NCI-H1105 treated with DMSO at 0.1 percent for 48 hours (cell line): ENCODE measurements at places on chromosomes 16 and 17.

DNA sequence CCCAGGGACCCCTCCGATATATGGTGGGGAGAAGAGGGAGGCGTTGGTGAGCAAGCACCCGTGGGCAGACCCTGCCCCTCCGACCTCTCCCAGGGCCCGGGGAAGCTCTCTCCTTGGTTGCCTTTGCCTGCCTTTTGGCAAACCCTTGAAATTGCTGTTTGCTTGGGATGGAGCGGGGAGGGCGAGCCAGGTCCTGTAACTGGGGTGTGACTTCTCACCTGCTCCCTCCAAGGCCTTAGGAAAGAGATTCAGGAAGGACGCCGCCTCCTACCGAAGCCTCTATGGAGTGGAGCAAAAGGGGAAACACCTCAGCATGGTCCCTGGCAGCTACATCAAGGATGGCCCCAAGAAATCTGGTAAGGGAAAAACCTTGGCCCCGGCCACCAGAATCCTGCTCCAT, 4.6 kb downstream of the C16orf78 start:
- no peak for DNase-seq

DNA sequence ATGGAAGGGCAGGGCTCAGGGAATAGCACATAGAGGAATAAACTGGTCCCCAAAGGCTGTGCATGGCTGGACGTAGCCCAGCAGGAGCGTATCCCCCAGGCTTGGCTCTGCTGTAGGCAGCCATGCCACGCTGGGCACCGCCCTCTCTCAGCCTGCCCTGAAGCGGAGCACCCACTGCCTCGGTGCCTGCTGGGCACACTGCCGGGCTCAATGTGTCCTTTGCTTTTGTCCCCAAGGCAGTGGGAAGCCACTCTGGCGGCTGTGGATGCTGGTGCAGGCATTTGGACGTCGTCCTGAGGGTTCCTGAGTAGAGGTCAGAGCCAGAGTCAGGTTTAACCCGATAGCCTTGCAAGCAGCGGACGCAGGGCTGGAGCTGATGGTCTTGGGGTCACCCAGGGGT, 141.0 kb downstream of the ENGASE start:
- no peak for DNase-seq

DNA sequence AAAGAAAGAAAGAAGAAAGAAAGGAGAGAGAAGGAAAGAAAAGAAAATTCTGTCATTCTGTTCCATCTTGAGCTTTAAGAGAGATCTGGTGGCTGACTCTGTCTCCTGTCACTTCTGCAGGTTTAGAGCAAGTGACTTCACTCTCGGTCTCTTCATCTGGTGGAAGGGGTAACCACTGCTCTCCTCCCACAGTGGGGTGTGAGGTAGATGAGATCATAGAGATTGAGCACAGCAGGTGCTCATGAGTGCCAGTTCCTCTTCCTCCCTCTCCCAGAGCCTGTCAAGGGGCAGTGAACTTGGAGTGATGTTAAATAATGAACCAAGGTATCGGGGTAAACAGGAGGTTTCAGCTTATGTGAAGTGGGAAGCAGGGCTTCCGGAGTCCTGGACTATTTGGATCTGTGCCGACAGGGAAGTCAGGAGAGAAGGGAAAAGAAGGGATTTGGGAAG, 47.7 kb downstream of the BEAN1 start:
- peak; percentile 2 for DNase-seq

GRCh38 chr17:4482338-4483011, 16.2 kb upstream of the SPNS2 start:
- no peak for DNase-seq

DNA sequence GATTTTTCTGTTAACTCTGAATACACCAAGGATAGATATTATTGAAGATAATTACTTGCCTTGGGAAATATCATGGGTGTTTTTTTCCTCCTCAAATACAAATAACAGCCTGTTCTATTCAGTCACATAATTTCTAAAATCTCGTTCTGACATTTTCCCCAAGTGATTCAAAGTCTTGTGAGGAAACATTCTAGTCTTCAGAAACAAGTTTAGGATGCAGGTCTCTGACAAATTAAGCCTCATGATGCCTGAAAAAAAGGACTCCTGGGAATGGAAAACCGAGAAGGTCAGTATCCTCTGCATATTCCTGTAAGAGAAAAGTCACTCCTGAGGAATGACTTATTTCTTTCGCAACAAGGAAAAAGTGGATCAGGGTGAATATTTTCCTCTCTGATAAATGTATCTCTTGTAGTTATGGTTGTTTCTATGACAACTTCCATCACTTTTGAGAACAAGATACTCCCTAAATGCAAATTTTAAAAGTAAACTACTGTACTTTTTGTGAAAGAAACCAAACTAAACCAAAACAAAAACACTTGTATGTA, 384.6 kb downstream of the CNTNAP4 start:
- DNase-seq, result no peak

GRCh38 chr17:83185023-83186002, 105.9 kb downstream of the METRNL start:
- DNase-seq, result no peak

GRCh38 chr16:57020651-57021050, 31.3 kb downstream of the NLRC5 start:
- DNase-seq, result no peak

- no peak for DNase-seq
Observed at GRCh38 chr16:2121853-2122252, 13.8 kb downstream of the PKD1 start.

- DNase-seq, result peak; percentile 73
Observed at GRCh38 chr17:49031965-49032928, 35.1 kb downstream of the IGF2BP1 start.

- DNase-seq, result no peak
Observed at GRCh38 chr16:55333684-55334083, 9.7 kb downstream of the IRX6 start.

GRCh38 chr17:20997711-20998570, 44.9 kb downstream of the USP22 start:
- no peak for DNase-seq

GRCh38 chr17:349666-350065, 2.9 kb downstream of the RPH3AL start:
- DNase-seq, result no peak

DNA sequence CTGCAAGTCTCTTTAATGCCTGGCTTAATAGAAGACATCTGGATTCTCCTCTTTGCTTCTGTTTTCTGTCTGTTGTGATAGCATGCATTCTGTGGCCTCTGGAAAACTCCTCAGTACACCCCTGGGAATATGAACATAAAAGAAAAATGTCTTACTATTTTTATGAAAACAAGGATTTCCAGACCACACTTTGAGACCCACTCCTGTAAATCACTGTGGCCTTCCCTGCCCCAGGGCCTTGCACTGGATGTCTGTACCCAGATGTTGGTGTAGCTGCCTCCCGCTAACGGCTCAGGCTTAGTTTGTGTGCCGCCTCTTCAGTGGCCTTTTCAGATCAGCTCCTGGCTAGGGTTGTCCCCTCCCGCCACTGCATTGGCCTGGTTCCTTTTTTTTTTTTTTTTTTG, 126.6 kb downstream of the SOCS1 start:
- no peak for DNase-seq

DNA sequence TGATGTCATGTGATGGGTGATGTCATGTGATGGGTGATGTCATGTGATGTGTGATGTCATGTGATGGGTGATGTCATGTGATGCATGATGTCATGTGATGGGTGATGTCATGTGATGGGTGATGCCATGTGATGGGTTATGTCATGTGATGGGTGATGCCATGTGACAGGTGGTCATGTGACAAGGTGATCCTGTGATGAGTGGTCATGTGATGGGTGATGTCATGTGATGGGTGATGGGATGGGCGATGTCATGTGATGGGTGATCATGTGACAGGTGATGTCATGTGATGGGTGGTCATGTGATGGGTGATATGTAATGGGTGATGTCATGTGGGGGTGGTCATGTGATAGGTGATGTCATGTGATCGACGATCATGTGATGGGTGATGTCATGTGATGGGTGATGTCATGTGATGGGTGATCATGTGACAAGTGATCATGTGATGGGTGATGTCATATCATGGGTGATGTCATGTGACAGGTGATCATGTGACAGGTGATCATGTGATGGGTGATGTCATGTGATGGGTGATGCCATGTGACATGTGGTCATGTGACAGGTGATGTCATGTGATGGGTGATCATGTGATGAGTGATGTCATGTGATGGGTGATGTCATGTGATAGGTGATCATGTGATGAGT, 17.2 kb downstream of the CD300LB start:
- DNase-seq, result peak; percentile 100
